ENCODE measurements at places on chromosomes 5 and 9. TPM values are rescaled to one million over a fixed set of nuclear protein-coding genes. Genes with fewer than 3 reads are reported as not detected.

S100Z gene
- 0.46 TPM for total RNA-seq

MLANA gene
- not detected for total RNA-seq

GRCh38 chr5:61686491-61687257 lies 354.6 kb downstream of the ZSWIM6 start:
- no peak for DNase-seq

DNA sequence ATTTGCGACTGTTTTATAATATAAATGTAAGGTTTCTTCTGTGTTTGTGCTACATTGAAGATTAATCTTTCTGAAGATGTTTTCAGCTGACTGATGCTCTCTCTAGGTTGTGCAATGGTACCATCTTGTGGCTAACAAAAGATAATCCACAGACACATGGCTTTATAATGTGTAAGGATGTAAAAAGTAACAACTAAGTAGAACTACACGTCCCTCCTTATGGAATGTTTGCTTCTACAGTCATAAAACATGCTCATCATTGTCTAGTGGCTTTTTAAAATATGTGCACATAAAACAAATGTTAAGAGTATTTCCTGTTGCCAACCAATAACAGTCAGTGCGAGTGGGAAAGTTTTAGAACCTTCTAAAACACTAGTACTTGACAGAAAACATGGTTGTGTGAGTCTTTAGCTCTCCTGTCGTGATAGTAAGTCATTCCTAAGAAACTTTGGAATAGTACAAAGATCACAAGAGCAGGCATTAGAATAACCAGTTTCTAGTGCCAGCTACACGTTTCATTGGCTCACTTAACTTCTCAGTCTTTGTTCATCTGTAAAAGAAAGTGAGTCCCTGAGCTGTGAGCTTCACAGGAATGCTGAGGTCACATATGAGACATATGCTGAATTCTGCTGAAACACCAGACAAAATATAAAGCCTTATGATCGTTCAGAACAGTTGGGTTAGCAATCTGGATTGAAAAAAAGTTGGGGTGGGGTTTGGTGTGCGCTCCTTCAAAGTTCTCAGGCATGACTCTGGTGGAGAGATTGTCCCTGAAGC lies 75.7 kb upstream of the GLIS3 start:
- peak; percentile 42 for DNase-seq

All from Daoy (cell line).